Spleen (tissue), 13 donors: ENCODE measurements at places on chromosomes 5 and 9. TPM values are rescaled to one million over a fixed set of nuclear protein-coding genes. Genes with fewer than 3 reads are reported as not detected.

GDF9 gene
- 0.29 TPM for polyA plus RNA-seq

SPINK13 gene
- not detected for polyA plus RNA-seq

FREM1 gene
- 0.22 TPM for polyA plus RNA-seq

PALM2AKAP2 gene
- polyA plus RNA-seq = 0.03 TPM

EQTN gene
- 0.26 TPM for polyA plus RNA-seq
